Esophagus squamous epithelium (tissue), 5 donors: ENCODE measurements at places on chromosomes 1 and 21.

- DNase-seq: no peak
These were observed 39.7 kb downstream of the RIPK4 start for GRCh38 chr21:41726970-41727783.

DNA sequence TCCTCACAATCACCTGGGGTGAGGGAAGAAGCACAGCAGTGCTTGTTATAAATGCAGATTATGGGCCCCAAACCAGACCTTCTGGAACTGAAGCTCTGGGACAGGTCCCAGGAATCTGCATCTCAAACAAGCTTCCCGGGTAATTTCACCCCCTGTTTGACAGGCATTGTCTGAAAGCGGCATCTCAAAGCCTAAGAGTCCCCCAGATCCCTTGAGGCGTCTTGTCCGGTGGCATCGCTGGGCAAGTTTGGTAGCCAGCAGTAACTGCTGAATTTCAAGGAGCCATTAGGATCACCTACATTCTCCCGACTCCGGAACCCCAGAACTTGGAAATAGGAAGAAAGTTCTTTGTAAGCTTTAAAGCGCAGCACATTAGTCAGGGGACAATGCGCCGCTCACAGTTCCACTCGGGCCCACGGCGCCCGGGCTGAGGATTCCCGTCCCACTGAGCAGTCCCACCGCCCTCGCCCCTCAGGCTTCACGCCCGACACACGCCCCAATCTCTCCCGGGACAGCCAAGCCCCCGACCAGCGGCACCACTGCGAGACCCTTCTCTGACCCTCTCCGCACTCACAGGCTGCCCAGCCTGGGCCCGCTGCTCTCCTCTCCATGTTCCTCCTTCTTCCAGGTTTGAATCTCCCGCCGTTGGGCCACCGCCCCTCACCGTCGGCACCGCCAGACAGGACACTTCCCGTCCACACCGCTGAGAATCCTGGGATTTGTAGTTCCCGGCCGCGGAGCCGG lies at the start of gene IQGAP3:
Gene IQGAP3, minus strand, starts transcription at position 647 of the 744 bp plus-strand sequence. Its CDS starts 36 bp downstream, at position 611.
- no peak for DNase-seq

GRCh38 chr1:221888218-221888617 lies 146.3 kb upstream of the DUSP10 start:
- no peak for DNase-seq

DNA sequence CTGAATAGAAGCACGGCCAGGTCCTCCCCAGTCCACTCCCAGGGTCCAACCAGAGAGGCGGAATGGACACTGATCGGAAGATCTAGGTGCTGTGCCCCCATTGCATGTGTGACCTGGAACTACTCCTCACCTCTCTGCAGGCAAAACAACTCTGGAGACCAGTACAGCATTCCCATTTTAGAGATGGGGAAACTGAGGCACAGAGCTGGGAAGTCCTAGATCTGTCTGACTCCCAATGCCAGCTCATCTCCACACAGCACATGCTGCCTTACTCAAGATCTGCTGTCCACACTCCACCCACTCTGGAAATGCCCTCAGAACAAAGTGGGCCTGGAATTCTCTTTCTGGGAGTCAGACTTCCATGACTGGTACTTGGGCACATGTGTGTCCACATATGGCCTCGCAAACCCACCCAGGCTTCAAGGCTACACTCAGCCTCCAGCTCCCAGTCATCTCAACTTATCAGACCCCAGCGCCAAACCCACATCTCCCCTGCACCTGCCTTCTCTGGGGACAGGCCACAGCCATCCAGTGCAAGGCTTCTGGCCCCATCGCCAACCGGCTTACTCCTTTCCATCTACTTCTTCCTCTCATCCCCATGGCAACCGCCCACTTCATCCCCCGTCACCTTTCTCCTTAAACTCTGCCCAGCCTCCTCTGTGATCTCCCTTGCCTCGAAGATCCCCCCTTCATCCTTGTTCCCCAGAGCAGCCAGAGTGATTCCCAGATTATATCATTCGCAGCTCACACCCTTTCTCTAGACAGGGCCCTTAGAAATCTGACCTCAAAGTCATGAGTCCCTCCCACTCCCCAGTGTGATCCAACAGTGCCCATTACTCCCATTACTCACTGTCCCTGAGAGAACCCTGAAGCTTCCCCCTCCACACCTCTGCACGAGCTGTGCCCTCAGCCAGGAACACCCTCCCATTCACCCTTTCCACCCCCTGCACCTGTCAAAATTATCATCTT lies 2.7 kb downstream of the COL8A2 start:
- DNase-seq: no peak

DNA sequence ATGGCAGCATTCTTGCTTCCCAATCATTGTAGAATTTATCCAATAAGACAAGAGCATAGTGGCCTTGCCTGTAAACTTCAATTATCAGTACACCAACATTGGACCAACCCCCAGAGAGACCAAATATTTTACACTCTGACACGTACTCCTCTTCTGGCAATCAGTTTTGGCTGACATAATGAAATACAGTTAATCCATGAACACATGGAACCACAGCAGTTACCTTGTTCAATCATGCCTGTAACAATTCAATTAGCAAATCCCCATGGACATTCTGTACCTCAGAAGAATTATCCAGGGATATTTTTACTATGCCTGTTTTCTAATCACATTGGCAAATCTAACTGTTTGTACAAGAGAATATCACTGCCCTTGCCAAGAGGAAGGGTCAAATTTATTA lies 2162.0 kb downstream of the MRPL39 start:
- no peak for DNase-seq

GRCh38 chr1:231829332-231829731 lies 202.7 kb downstream of the DISC1 start:
- no peak for DNase-seq

GRCh38 chr1:179206812-179207211 lies 22.7 kb downstream of the ABL2 start:
- no peak for DNase-seq

DNA sequence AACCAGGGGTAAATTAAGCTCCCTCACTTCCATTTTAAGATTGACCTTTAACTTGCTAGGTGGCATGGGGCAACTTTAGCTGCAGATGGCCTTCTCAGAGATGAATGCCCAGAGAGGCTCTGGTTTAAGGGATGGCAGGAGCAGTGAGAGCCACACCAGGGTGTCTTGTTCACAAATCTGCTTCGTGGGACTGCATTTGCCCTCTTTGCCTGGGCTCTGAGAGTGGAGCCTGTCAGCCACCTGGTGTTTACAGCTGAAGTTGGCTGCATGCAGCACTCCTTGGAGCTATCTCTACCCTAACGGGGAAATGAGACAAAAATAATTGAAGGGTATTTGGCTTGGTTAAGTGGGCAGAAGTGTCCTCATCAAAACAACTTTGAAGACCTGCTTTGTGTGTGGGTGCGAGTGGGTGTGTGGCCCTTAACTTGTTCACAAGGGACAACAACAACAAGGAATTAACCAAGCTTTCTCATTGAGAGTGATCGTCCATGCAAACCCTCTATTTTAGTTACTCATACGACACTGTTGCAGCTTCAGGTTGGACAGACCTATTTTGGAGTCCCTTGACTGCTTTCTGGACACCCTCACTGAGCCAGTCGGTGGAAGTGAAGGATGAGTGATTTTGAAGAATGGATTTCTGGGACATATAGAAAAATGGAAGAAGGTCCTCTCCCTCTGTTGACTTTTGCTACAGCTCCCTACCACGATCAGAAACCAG lies 29.8 kb downstream of the PGM1 start:
- no peak for DNase-seq

DNA sequence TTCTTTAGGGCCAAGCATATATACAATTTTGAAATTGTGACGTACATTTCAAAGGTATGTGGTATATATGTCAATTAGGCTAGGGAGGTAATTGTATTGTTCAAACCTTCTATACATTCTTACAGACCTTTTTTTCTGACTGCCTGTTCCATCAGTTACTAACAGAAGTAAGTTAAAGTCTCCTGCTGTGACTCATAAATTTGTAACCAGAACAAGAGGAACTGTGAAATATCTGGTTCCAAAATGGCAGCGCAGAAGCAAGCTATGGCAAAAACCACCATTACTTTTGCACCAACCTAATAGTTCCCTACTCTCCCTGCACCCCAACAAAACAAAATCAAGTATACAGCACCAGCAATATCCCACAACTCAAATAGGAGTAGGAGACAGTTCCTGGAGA lies 93.6 kb downstream of the ENAH start:
- no peak for DNase-seq
